ENCODE measurements at places on chromosomes 5 and 9. TPM values are rescaled to one million over a fixed set of nuclear protein-coding genes. Genes with fewer than 3 reads are reported as not detected.

Gene TAF11L10
- total RNA-seq = not detected

Gene BAAT
- 0.56 TPM for total RNA-seq

Gene SLC28A3
- total RNA-seq = 0.02 TPM

Gene LCN2
- 7.2 TPM for total RNA-seq

Gene SPINK6
- 0.27 TPM for total RNA-seq

Gene TMC1
- not detected for total RNA-seq

Gene SLC35D2
- 23.0 TPM for total RNA-seq

Gene KIF24
- total RNA-seq = 3.7 TPM

Gene NMUR2
- 0.22 TPM for total RNA-seq

Gene OSTF1
- total RNA-seq = 15.7 TPM

Gene MCC
- 0.26 TPM for total RNA-seq

Gene CARTPT
- total RNA-seq = not detected

Gene LHX3
- total RNA-seq = 0.05 TPM

Gene F2R
- total RNA-seq = 57.3 TPM

Gene DENND1A
- 13.4 TPM for total RNA-seq

Gene HNRNPAB
- 312 TPM for total RNA-seq

Gene QRFP
- not detected for total RNA-seq

Gene PCDHGA9
- total RNA-seq = 0.05 TPM

Gene PKN3
- 10.5 TPM for total RNA-seq

Gene MCIDAS
- 1.6 TPM for total RNA-seq
